ENCODE measurements at places on chromosomes 4 and X.

GRCh38 chr4:159266981-159267868, 164.3 kb downstream of the RAPGEF2 start:
- no peak for DNase-seq

GRCh38 chr4:154687840-154688239, 56.0 kb upstream of the LRAT start:
- no peak for DNase-seq

DNA sequence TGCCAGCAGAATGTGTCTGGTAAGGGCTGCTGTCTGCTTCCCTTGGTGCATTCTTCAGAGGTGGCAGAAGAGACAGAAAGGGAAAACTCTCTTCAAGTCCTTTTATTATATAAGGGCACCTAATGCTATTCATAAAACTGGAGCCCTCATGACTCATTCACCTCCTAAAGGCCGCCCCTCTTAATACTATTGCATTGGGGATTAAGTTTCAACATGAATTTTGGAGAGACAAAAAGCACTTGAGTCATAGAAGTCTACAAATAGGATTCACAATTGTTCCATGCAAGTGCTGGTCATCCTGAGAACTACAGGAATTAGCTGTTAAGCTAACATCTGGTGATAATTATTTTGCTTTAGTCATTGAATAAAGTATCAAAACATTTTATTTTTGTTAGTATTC, 349.5 kb downstream of the HS3ST1 start:
- peak; percentile 9 for DNase-seq

GRCh38 chr4:157521906-157522305, 301.4 kb downstream of the GRIA2 start:
- DNase-seq, result no peak

- DNase-seq, result no peak
These were observed 33.6 kb upstream of the NOCT start for GRCh38 chr4:138981930-138982390.

DNA sequence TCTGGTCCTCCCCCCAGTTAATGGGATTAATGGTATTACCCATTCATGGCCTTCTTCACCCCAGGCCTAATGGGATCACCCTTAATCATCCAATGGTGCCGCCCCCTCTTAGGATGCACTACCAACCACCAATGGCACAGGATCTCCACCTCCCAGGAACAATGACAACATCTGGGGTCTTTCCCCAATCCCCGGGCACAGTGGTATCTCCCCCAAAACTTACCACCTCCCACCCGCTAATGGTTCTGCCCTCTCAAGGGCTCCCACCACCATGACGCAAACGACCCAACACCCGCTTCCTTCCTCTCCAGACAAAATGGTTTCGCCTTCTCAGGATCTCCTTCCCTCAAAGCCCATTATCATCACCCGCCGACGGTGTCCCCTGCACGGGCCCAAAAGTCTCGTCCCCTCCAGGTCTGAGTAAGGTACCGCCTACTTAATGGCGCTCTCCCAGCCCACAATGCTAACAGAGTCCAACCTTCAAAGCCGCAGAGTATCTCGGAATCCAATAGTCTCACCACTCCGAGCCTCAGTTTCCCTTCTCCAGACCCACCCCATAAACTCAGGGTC, 458 bp downstream of the GRIPAP1 start:
- peak; percentile 28 for DNase-seq

GRCh38 chr4:3442460-3442958, 741 bp downstream of the HGFAC start:
- no peak for DNase-seq

GRCh38 chr4:42806303-42806835, 86.1 kb upstream of the GRXCR1 start:
- DNase-seq, result no peak

- peak; percentile 36 for DNase-seq
These were observed 1.4 kb downstream of the AR start for GRCh38 chrX:67545036-67545821.

GRCh38 chr4:109947457-109947856, 34.8 kb downstream of the EGF start:
- DNase-seq, result no peak

DNA sequence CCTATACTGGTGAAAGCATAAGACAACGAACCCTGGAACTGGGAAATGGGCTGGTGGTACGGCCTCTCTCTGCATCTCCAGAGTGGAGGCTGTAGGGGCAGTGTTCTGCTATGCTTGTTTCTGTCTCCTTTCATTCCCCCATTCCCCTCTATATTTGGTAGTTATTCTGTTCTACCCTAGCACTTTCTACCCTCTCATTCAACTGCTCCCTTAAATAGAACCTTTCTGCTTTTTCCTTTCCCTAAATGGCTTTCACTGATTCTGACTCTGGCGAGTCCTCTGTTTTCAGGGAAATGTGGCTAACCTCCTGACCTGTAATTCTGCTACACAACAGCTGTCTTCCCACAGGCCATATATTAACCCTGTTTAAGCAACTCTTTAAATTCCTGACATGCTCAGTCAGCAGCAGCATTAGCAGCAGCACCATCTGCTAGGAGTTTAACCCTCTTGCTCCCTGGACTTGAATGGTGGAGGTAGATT, 94.2 kb downstream of the CXCL13 start:
- peak; percentile 18 for DNase-seq

- peak; percentile 17 for DNase-seq
These were observed 43.2 kb downstream of the TMEM144 start for GRCh38 chr4:158253350-158253980.

GRCh38 chr4:108043526-108043925, 53.8 kb downstream of the HADH start:
- no peak for DNase-seq

DNA sequence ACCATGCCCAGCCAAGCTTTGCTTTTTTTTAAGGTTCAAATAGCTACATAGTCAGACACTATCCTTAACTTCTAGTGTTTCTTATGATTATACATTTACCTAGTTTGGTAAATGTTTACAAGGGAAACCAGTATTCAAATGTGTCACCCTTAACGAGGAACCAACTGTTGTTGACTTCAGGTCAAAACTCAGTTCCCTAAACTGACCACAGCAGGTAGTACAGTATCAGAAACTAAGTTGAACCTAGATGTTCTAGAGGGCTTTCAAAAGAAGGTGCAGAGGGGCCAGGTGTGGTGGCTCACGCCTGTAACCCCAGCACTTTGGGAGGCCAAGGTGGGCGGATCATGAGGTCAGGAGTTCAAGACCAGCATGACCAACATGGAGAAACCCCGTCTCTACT, 11.3 kb downstream of the GPC4 start:
- DNase-seq, result no peak

- no peak for DNase-seq
These were observed 265.3 kb downstream of the ZNF674 start for GRCh38 chrX:46279925-46280313.

DNA sequence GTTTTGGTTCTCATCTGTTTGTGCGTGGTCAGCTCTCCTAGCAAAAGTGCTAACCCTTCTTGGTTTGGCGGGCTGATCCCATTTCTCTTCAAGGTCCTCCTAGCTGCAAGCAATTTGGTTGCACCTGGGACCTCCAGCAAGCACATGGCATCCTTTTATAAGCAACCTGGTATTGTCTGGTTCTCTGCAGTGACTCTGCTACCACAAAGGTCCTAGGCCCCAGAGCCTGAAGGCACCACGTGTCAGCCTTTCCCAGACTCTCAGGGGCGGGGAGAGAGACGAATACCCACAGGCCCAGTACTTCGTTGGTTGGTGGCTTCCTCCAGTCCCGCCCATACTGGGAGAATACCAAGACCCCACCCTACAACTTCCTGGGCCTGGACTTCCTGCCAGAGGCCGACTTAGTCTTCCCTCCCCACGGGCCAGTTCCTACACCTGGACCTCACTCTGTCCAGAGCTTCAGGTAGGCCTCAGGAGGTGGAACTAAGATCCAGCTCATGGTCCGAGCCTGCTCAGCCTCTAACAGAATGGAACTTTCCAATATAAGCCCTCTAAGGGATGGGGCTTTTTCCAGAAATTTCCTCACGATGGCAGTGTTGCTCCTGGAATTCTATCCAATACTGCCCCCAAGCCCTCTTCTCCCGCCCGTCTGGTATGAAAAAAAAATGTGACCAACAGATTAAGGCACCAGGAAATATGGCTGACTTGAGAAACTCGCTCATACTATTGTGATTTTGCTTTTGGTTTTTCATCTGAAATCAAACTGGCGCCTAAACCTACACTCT, 192.5 kb upstream of the STK26 start:
- DNase-seq, result no peak

GRCh38 chr4:85966373-85966772, 393.5 kb downstream of the MAPK10 start:
- no peak for DNase-seq

- DNase-seq, result no peak
These were observed 79.5 kb upstream of the IRF2 start for GRCh38 chr4:184553891-184554290.

DNA sequence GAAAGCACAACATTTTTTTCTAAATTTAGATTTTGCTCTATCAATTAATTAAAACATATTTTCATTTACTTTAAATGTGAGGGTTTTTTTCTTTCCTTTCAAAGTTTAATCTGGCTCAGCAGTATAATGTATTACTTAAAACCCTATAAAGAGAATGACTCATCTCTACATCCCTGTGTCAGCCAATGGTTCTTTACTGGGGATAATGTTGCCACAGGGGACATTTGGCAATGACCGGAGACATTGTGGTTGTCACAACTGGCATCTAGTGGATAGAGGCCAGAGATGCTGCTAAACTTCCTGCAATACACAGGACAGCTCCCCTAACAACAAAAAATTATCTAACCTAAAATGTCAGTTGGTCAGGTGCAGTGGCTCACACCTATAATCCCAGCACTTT, 53.8 kb downstream of the SYNPO2 start:
- DNase-seq, result peak; percentile 44

GRCh38 chrX:8849458-8849857, 48.3 kb upstream of the FAM9A start:
- no peak for DNase-seq

DNA sequence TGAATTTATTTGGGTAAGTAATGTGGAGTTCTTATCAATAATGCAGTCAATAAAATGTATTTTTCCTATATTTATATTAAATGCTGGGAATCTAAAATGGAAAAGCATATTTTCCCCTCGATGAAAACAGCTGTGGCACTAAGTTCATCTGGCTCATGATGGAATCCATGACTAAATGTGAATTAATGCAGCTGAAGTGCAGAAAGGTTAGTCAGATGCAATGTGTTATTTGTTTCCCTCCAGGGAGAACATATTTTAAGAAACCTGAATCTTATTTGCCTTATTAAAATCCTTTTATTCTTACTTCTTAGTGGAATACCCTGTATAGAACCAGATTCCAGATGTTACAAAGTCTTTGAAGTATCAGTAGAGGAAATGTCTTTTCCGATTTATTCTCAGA, 247.9 kb downstream of the ARHGAP24 start:
- no peak for DNase-seq

GRCh38 chrX:43562372-43562771, 93.7 kb upstream of the MAOA start:
- DNase-seq, result no peak

- DNase-seq, result no peak
These were observed 53.9 kb downstream of the MGST2 start for GRCh38 chr4:139719381-139720101.

GRCh38 chrX:24243692-24244091, 70.2 kb downstream of the SUPT20HL2 start:
- no peak for DNase-seq
